ENCODE measurements at places on chromosomes 6 and 20.

GRCh38 chr20:63941282-63942081 is 14.7 kb downstream of the UCKL1 start:
- DNase-seq, result peak; percentile 77

GRCh38 chr6:34120953-34121675 is 24.8 kb downstream of the GRM4 start:
- DNase-seq, result peak; percentile 67

GRCh38 chr20:16531485-16531884 is 41.8 kb downstream of the KIF16B start:
- no peak for DNase-seq

DNA sequence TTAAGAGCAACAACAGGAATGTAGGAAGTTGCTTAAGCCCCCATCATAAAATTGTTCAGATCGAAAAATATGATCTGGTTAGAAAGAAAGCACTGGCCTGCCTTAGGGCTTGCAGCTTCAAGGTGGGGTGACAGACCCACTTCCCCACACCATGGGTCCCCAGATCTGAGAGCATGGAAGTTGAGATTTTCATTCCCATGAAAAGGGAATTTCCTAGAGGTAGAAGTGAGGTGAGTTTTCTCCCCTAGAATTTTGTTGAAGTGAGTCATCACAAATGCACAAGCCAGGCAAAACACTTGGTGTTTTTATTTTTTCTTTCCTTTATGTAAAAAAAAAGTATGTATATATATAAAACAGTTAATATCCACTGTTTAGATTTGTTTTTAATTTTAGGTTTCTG is 213.6 kb upstream of the SUPT3H start:
- DNase-seq, result no peak

GRCh38 chr6:111461860-111462259 is 21.2 kb downstream of the REV3L start:
- no peak for DNase-seq

- DNase-seq, result no peak
Measured at GRCh38 chr6:43273707-43274106, 24.4 kb upstream of the SLC22A7 start.

DNA sequence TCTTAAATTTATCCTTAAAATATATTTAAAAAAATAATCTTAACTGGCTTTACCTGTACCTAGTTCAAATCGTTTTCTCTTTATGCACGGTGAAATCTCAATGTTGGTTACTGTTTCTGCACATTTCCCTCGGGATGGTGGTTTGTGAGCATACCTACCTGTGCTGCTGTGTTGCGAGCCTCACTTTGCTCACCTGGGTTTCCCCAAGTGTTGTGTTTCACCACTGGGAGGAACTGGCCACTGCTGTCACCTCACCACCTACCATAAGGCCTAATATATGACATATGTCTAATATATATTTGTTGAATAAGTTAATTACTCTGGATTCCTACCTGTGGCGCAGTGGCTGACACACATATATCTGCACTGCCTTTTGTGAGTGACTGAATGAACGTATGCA is 493.5 kb upstream of the FLRT3 start:
- no peak for DNase-seq

DNA sequence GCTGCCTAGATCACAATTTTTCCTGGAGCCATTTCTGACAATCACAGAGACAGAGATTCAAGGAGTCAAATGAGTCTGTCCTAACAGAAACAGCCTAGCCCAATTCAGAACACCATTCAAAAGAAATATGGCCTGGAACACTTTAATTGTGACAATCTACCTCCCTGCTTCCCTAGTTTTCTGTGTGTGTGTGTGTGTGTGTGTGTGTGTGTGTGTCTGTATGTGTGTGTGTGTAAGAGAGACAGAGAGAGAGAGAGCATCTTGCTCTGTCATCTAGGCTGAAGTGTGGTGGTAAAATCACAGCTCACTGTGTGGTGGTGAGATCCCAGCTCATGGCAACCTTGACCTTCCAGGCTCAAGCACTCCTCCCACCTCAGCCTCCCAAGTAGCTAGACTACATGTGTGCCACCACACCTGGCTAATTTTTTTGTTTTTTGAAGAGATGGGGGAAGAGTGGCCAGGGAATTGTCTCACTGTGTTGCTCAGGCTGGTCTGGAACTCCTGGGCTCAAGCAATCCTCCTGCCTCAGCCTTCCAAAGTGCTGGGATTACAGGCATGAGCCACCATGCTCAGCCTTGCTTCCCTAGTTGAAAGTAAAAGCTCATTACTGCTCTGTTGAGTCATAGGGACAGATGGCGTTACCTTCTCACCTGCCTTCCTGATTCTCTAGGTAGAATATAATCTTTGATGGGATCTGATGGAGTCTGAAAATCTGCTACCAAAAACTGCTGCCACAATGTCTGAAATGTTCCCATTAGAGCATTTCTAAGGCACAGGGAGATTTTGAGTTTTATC is 89.6 kb upstream of the BEND6 start:
- DNase-seq, result no peak

GRCh38 chr6:40550202-40551101 is 36.7 kb downstream of the LRFN2 start:
- DNase-seq, result peak; percentile 48

DNA sequence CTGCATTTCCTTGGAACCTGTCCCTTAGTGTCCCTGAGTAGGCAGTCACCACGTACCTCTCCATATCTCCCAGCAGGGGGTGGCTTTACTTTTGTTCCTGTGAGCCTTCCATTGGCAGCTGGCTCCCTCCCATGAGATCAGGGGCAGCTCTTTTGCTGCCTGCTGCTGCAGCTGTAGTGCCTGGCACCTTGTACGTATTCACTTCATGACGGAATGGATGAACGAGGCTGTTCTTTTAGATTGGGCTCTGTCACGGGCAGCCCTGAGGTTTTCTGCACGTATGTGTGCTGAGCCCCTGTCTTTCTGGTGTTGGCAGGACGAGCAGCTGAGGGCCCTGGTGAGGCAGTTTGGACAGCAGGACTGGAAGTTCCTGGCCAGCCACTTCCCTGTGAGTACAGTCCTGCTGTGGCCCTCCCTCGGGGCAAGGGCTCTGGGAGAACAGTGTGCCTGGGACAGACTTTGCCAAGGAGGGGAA is 14.6 kb downstream of the MYBL2 start:
- no peak for DNase-seq

DNA sequence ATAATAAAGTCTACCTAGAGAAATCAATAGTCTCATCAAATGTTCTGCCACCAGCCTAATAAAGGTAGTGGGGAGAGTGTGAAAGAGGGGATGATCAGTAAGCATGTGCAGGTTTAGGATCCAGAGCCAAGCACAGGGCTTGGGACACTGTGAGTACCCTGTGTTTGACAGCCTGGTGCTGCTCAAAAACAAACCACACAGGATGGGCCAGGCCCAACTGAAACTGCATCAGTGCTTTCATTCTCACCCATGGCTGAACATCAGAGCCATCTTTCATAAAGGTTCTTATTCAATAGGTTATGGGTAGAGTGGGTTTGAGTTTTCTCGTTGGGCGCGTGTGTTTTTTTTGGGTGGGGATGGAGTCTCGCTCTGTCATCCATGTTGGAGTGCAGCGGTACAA is 87.3 kb upstream of the NHSL1 start:
- no peak for DNase-seq

DNA sequence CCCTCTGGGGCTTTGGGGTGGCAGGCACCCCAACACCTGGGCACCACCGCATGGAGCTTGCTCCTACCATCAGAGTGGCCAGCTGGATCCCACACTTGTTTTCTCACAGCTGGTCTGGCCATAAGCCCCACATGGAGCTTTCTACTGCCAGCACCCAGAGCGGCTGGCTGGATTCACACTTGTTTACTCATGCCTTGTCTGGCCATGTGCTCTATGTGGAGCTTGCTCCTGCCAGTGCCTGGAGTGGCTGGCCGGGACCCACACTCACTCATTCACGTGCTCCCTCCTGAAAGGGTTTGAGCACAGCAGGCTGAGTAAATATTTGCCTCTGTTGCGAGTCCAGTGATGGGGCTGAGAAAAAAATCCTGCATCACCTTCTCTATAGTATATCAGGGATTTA is 487.0 kb downstream of the CD109 start:
- DNase-seq, result no peak

- DNase-seq, result peak; percentile 6
Measured at GRCh38 chr6:124158024-124158423, 354.4 kb downstream of the NKAIN2 start.

DNA sequence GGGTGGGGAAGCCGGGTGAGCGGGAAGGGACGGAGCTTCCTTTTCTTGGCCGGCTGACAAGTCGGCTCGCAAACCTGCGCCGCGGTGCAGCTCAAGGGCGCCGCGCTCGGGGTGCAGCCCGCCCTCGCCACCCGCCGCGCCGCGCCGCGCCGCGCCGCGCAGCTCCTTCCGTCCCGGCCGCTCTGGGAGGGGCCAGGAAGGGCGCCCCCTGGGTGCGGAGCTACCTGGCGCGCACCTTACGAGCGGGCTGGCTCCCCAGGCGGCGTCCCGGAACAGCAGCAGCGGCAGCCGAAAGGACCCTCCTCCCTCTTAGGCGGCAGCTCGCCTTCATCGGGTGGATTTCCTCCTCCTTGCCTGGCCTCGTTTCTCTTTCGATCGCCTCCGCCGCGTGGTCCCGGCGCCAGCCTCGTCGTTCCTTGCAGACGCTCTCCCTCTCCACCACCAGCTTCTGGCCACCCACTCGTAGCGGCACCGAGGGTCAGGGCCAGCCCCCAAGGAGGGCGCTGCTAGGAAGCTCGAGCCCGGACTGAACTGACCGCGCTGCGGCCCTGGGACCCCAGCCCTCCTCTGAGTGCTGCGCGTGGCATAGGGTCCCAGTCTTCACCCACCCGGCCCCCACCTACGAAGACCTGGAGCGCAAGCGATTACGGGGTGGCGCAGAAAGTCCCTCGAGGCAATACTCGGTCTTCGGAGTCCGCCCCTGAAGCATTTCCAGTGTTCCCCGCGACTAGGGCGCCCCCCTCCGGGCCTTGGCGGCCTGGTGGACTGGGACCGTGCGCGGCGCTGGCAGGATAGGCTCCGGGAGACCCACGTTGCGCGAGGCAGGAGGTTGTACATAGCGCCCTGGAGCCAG is at the start of gene MAP3K5:
TSS of gene MAP3K5 (minus strand) at position 68 of the 853 bp plus-strand sequence. CDS start 320 bp downstream, outside the sequence.
- peak; percentile 76 for DNase-seq

DNA sequence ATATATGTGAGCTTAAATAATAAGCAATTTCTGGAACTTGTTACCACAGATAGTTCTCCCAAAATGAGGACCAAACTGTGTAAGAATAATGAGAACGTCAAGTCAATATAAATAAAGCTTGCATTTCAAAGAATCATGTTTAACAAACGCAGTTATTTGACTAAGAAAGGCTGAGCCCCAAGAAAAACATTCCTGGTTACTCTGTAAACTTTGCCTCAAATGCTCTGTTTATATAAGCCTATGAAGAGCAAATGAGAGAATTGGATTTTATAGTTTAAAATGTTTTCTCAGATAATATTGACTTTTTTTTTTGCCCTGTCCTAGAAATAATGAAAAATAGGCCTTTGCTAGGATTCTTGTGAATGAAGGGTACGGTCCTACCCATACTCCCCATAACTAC is 81.3 kb downstream of the C6orf52 start:
- DNase-seq, result no peak

- no peak for DNase-seq
Measured at GRCh38 chr6:128259730-128260685, 260.4 kb downstream of the PTPRK start.

DNA sequence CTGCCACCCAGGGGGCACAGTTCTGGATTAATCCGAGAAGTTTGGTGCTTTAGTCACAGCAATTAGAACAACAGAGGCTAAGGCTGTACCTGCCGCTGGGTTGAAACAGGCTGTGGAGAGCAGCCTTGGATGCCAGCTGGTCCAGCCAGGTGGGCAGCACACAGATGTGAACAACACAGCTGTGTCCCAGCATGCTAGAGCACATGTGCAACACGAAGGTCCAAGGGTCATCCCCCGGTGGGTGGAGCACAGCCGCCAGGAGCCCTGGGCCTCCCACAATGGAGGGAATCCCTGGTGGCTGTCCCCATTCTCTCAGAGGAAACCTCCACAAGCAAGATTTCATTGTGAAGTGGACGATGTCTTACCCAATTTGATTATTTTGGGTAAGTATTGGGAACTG is 99.2 kb upstream of the SYNDIG1 start:
- no peak for DNase-seq

GRCh38 chr6:115319823-115320222 is 740.9 kb downstream of the FRK start:
- DNase-seq, result no peak

- DNase-seq, result no peak
Measured at GRCh38 chr6:31401403-31401802, 2.0 kb upstream of the MICA start.

DNA sequence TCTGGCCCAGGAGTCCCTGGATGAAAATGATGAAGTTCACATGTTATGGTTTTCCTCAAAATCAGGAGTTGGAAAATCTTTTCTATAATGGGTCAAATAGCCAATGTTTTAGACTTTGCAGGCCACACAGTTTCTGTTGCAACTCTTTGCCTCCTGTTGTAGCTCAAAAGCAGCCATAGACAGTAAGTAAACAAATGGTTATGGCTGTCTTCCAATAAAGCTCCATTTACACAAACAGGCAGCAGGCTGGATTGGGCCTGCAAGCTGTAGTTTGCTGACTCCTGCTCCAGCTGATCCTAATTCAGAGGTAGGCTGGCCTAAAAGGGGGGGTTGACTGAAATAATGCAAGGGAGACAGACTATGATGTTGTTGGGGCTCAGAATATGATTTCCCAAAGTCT is 33.0 kb downstream of the METTL24 start:
- DNase-seq, result no peak
